ENCODE measurements at places on chromosomes 2 and 18. TPM values are rescaled to one million over a fixed set of nuclear protein-coding genes. Genes with fewer than 3 reads are reported as not detected.

DNA sequence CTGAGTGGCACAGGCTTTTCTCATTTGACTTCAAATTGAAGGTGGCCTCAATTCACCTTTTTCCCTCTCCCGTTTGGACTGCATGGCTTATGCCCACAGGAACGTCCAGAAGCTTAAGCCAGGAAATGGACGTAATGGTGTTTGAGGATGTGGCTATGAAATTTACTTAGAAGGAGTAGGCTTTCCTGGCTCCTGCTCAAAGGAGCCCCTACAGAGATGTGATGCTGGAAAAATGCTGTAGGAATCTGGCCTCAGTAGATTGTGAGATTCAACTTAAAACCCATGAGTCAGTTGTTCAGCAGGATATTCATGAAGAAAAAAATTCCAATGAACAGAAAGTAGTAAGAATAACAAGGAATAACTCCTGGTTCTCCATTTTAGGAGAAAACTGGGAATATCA, 129.0 kb downstream of the ICOS start:
- H3K4me3 ChIP-seq: no peak overlapping the region
- peaks cover 2% of the 10 kb centered on the region for H3K27me3 ChIP-seq
- no peaks in the 10 kb centered on the region for H3K36me3 ChIP-seq
- H3K27ac ChIP-seq: no peak overlapping the region
- peaks cover 12% of the 10 kb centered on the region for H3K4me1 ChIP-seq
- DNase-seq: no peak

Gene TMEM182
- 5.8 TPM for total RNA-seq

Gene FEV
- not detected for total RNA-seq

GRCh38 chr18:64270121-64270520, 121.2 kb upstream of the LINC00305 start:
- no peaks in the 10 kb centered on the region for H3K4me1 ChIP-seq
- no peak for DNase-seq
- H3K27me3 ChIP-seq: peaks cover 2% of the 10 kb centered on the region
- H3K4me3 ChIP-seq: no peak overlapping the region

DNA sequence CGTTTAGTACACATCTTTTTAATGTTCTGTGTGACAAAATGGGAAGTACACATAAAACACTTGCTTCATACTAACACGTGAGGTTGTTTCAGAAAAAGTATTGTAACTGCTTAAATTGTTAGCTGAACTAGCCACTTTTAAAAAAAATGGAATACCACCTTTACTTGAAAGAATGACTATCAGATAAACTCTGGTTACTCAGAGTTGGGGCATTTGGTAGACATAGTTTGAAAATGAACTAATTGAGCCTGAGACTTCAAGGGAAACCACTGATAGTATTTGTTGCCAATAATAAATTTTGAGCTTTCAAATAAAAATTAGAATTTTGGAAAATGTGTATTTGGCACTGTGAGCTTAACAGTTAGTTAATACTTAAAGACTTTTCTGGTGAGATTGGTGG, 103.0 kb upstream of the FBXO11 start:
- H3K27me3 ChIP-seq: peaks cover 3% of the 10 kb centered on the region
- no peaks in the 10 kb centered on the region for H3K36me3 ChIP-seq
- no peak for DNase-seq
- H3K4me3 ChIP-seq: no peak overlapping the region

DNA sequence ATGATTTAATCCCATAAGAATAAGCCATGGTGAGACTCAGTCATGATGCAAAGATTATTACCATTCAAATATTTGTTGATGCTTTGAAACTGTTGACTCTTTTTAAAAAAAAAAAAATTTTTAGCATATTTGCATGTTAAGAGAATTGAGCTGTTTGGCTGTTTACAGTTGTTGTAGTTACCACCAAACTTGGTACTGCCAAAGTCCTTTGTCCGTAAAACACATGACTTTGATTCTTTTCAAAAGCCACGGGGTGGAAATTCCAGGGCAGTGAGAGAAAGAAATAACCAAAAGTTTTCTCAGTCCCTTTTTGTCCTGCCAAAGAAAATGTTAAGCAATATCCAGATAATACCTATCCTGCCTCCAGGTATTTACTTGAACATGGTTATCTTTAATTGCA, 474.8 kb downstream of the METTL4 start:
- no peaks in the 10 kb centered on the region for H3K27me3 ChIP-seq
- H3K27ac ChIP-seq: no peak overlapping the region
- H3K4me3 ChIP-seq: no peak overlapping the region
- DNase-seq: no peak

Gene SNRNP200
- 136 TPM for total RNA-seq

DNA sequence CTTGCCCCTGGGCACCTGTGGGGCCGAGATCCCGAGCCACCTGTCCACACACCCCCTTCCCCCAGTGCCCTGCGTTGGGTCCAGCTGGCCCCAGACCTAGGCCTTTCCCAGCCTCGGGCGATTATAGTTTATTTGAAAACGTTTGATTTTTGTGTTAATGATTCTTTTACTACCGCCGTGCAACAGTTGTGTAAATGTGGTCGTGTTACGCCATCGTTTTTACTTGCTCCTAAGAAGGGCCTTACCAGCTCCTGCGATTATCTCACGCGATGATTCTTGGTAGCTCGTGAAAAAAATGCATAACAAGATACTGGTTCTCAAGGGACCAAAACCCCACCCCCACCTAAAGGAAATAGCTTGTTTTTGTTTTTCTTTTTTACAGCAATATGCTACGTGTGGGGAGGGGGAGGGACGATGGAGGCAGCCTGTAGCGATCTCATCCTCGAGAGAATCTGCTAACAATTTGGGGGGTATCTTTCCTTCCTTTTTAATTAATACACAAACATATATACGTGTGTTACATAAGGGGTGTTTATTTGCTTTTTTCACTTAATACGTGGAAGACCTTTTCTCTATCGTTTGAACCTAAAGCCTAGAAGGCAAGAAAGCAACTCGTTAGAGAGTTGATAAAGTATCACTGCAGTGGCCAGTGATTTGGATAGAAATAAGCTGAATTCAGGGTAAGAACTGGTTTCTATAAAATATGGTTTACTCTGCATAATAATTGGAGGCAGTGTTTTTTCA, 1.0 kb downstream of the ZDBF2 start:
- DNase-seq: peak; percentile 26
- peaks cover 6% of the 10 kb centered on the region for H3K4me1 ChIP-seq
- peaks cover 6% of the 10 kb centered on the region for H3K27me3 ChIP-seq

GRCh38 chr2:79512442-79513401, at the start of gene CTNNA2:
Gene CTNNA2 (plus strand): TSS chr2:79513051.
- peaks cover 7% of the 10 kb centered on the region for H3K27me3 ChIP-seq
- H3K27ac ChIP-seq: peak within 1 kb of the TSS; percentile 86
- peak; percentile 93 for DNase-seq

- peaks cover 2% of the 10 kb centered on the region for H3K27me3 ChIP-seq
- peaks cover 17% of the 10 kb centered on the region for H3K4me1 ChIP-seq
- no peak overlapping the region for H3K27ac ChIP-seq
These were observed 154.7 kb upstream of the LYPD1 start for GRCh38 chr2:132824716-132825115.

GRCh38 chr2:70923378-70924015, 12.2 kb upstream of the ATP6V1B1 start:
- peak overlapping the region; percentile 30 for H3K4me3 ChIP-seq
- no peak for DNase-seq
- H3K4me1 ChIP-seq: peaks cover 36% of the 10 kb centered on the region

Gene SH3BP4
- 59.3 TPM for total RNA-seq

- H3K36me3 ChIP-seq: no peaks in the 10 kb centered on the region
- no peak overlapping the region for H3K27ac ChIP-seq
- DNase-seq: peak; percentile 49
- peaks cover 6% of the 10 kb centered on the region for H3K4me1 ChIP-seq
- H3K27me3 ChIP-seq: no peaks in the 10 kb centered on the region
These were observed 402.5 kb downstream of the STK39 start for GRCh38 chr2:167844714-167845530.

GRCh38 chr2:148887350-148888002, 12.4 kb downstream of the KIF5C start:
- peak overlapping the region; percentile 97 for H3K27ac ChIP-seq
- H3K4me1 ChIP-seq: peaks cover 59% of the 10 kb centered on the region
- H3K4me3 ChIP-seq: peak overlapping the region; percentile 88
- no peak for DNase-seq
- H3K36me3 ChIP-seq: peaks cover 1% of the 10 kb centered on the region
- H3K27me3 ChIP-seq: peaks cover 13% of the 10 kb centered on the region

DNA sequence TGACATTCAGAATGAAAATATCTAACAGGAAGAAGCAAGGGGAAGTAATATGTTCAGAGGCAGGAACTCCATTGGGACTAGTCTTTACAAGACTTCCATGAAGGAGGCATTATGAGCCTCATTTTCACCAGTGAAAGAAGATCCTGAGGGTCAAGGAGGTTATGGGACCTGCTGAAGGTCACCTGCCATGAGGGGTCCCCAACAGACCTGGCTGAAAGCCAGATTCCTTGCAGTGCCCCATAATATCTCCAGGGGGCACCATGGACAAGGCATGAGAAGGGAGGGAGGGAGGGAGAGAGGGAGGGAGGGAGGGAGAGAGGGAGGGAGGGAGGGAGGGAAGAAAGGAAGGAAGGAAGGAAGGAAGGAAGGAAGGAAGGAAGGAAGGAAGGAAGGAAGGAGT, 27.9 kb downstream of the XDH start:
- no peak overlapping the region for H3K27ac ChIP-seq
- no peak for DNase-seq
- peaks cover 5% of the 10 kb centered on the region for H3K27me3 ChIP-seq
- H3K4me3 ChIP-seq: no peak overlapping the region
- H3K4me1 ChIP-seq: no peaks in the 10 kb centered on the region
- no peaks in the 10 kb centered on the region for H3K36me3 ChIP-seq

DNA sequence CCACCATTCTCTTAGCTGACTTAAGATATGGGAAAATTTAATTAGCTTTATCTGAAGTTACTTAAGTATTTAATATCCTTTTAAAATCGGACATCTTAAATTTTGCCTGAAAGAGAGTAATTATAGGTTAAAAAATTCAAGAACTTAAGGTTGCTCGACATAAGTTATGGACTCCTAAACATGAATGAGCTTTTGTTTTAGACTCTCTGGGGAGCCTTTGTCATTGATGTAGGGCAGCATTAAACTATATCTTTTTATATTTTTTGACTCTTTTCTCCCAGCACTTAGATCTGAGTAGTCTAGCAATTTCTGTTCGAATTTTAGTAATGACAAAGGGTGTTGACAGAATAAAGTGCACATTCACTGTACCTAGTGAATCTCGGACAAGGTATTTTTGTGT, 4.7 kb downstream of the PHLPP1 start:
- peak overlapping the region; percentile 59 for H3K4me3 ChIP-seq
- peaks cover 7% of the 10 kb centered on the region for H3K27me3 ChIP-seq
- H3K4me1 ChIP-seq: peaks cover 45% of the 10 kb centered on the region
- H3K27ac ChIP-seq: peak overlapping the region; percentile 87
- no peaks in the 10 kb centered on the region for H3K36me3 ChIP-seq

Gene SCG2
- 38.7 TPM for total RNA-seq

DNA sequence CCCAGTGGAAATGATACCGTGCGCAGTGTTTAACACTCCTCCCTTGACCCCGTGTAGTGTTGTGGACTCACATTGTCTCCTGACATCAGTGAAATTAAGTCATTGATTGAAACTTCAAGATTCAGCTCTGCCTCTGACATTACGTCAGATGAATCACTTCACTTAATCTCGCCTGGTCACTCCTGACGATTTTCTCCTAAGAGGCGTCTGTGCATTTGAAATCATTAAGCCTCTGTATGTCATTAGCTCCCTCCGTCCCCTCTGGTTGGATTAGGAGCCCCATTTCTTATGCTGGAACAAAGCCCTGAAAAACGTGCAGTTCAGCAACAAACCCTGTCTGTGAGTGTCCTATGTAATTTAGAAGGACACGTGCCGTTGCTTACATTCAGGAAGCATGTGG, 36.7 kb upstream of the CNGA3 start:
- peaks cover 6% of the 10 kb centered on the region for H3K36me3 ChIP-seq
- H3K27ac ChIP-seq: no peak overlapping the region
- no peaks in the 10 kb centered on the region for H3K4me1 ChIP-seq

Gene OTOS
- total RNA-seq: not detected

- peaks cover 3% of the 10 kb centered on the region for H3K4me1 ChIP-seq
- H3K36me3 ChIP-seq: no peaks in the 10 kb centered on the region
- H3K4me3 ChIP-seq: no peak overlapping the region
- peaks cover 2% of the 10 kb centered on the region for H3K27me3 ChIP-seq
- no peak for DNase-seq
These were observed 44.5 kb downstream of the TSHZ1 start for GRCh38 chr18:75255094-75255493.

- DNase-seq: no peak
- peaks cover 55% of the 10 kb centered on the region for H3K4me1 ChIP-seq
- peak overlapping the region; percentile 19 for H3K27ac ChIP-seq
- H3K4me3 ChIP-seq: no peak overlapping the region
- no peaks in the 10 kb centered on the region for H3K36me3 ChIP-seq
- peaks cover 7% of the 10 kb centered on the region for H3K27me3 ChIP-seq
These were observed 121.3 kb downstream of the FMNL2 start for GRCh38 chr2:152456262-152456661.

GRCh38 chr2:196131949-196132925, 39.1 kb downstream of the STK17B start:
- H3K36me3 ChIP-seq: peaks cover 38% of the 10 kb centered on the region
- H3K4me3 ChIP-seq: no peak overlapping the region
- H3K4me1 ChIP-seq: no peaks in the 10 kb centered on the region
- H3K27me3 ChIP-seq: no peaks in the 10 kb centered on the region

Gene DPP10
- total RNA-seq: 15.1 TPM

- H3K27me3 ChIP-seq: peaks cover 9% of the 10 kb centered on the region
- H3K27ac ChIP-seq: no peak overlapping the region
- H3K36me3 ChIP-seq: peaks cover 4% of the 10 kb centered on the region
- H3K4me1 ChIP-seq: peaks cover 16% of the 10 kb centered on the region
These were observed 6.4 kb upstream of the TGFA start for GRCh38 chr2:70560040-70560439.

GRCh38 chr18:22865354-22866116, 67.6 kb upstream of the RBBP8 start:
- H3K27ac ChIP-seq: no peak overlapping the region
- no peak overlapping the region for H3K4me3 ChIP-seq
- DNase-seq: no peak
- no peaks in the 10 kb centered on the region for H3K4me1 ChIP-seq

Gene TRIM43
- total RNA-seq: 2.3 TPM

Gene POTEI
- 1.4 TPM for total RNA-seq

DNA sequence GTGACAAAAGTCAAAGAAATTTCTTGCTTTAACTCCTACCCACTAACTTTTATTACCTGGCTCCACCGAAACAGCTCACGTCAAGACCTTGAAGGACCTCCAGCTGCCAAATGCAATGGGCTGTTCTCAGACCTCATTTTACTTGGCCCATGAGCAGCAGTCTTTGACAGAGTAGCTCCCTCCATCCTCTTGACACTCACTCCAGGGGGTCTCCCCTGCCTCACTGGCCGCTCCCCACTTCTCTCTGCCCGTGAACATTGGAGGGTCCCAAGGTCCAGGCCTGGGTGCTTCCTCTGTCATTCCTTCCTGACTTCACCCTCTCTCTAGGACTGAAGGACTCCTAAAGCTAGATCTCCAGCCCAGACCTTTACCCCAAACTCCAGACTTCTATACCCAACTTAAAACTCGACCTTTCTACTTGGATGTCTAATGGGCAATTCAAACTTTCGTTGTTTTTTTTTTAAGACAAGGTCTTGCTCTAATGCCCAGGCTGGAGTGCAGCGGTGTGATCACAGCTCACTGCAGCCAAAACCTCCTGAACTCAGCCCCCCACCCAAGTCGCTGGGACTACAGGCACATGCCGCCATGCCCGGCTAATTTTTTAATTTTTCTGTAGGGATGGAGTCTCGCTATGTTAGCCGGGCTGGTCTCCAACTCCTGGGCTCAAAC, 92.9 kb upstream of the ST3GAL5 start:
- H3K27me3 ChIP-seq: no peaks in the 10 kb centered on the region
- DNase-seq: no peak
- H3K4me3 ChIP-seq: no peak overlapping the region
- H3K36me3 ChIP-seq: peaks cover 9% of the 10 kb centered on the region
- H3K4me1 ChIP-seq: no peaks in the 10 kb centered on the region
- H3K27ac ChIP-seq: no peak overlapping the region

Gene LIMS4
- 0.47 TPM for total RNA-seq

Data from glutamatergic neuron (in vitro differentiated cells).